Stimulated activated naive CD8-positive, alpha-beta T cell treated with anti-CD3 and anti-CD28 coated beads, Interleukin-15, amount 100 ng/mL, for 72 hours (primary cell): ENCODE measurements at places on chromosomes 6 and 20.

- no peak for DNase-seq
Measured at GRCh38 chr6:130222775-130223174, at the start of gene SAMD3. Gene SAMD3 (minus strand): TSS chr6:130222951. CDS start chr6:130215273, 7,678 bp downstream.

- DNase-seq: no peak
Measured at GRCh38 chr6:8958894-8959511, 523.7 kb upstream of the SLC35B3 start.

GRCh38 chr6:158064725-158065251 lies 83.1 kb downstream of the SYNJ2 start:
- no peak for DNase-seq

- DNase-seq: no peak
Measured at GRCh38 chr6:14120546-14120945, 3.0 kb downstream of the CD83 start.

- DNase-seq: no peak
Measured at GRCh38 chr6:158760618-158761250, 58.4 kb downstream of the EZR start.

DNA sequence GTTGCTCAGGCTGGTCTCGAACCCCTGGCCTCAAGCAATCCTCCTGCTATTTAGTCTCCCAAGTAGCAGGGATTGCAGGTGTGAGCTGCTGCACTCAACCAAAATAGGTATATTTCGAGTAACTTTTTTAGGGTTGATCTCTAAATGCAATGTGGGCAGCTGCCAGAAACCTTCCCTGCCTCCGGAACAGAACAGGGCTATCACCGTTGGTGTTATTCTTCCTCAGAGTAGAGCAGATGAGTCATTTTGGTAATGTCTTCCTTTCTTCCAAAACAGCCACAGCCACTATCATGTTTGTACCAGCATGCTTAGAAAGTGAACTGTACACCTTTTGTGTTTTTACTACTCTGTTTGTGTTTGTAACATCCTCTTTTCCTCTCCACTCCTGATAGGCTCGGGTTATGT lies 44.1 kb downstream of the SNX9 start:
- no peak for DNase-seq

- DNase-seq: no peak
Measured at GRCh38 chr20:22473293-22473692, 111.1 kb downstream of the FOXA2 start.

DNA sequence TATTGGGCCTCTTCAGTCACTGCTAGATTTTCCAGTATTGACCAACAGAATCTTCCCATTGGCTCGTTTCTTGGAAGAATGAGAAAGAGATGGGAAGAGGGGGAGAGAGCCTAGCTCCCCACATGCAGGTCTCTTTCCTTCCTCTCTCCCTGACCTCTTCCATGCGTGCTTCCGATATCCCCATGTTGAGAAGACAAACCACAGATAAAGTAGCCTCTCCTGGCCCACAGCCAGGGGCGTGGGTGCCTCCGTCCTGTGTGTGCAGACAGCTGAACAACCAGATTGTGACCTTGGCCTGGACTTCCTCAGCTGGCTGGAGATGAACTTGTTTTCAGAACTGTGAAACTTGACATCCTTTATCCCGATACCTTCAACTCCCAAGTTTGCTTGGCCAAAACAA lies 71.0 kb downstream of the EDN3 start:
- DNase-seq: no peak

DNA sequence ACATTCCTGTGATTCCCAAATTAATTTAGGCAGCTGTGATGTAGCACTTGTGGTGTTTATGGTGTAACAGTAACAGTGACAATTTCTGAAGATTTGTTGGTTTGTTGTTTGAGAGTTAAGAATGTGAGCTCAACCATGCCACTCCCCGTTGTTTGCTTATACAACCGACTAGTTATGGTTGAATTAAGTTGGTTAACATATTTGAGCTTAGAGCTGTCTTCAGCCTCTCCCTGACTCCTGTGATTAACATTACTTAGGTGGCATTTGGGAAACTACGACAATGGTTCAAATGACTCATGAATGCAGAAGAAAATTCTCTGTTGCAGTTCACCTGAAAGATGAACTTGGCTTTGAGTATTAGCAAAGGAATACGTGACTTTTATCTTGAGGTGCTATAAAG lies 35.9 kb upstream of the PRL start:
- DNase-seq: no peak

DNA sequence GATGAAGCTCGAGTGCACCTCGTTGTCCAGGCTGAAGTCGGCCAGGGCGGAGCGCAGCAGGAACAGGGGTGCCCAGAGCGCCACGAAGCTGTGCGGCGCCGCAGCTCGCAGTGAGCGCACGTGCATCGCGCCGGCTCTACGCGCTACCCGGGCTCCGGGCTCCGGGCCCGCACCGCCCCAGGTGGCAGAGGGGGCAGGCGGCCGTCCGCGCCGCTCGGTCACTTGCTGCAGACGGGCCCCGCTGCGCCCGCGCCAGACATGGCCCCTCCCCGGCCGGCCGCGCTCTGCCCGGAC lies 497 bp downstream of the BMP7 start:
- no peak for DNase-seq

DNA sequence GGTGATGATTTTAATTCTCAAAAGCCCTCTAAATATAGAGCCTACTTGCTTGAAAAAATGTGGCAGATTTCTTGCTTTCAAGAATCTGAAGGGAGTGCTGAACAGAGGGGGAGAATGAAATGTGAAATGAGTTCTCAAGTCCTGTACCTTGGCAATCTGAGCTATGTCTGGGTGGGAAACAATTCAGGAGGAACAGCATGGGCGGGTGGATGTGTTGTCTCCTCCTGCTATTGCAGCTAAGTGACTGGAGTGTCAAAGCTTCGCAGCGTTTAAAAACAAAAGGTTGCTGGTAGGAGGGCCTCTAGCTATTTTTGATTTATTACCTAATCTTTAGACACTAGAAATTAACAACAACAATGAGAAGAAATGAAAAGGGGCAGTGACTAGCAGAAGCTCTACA lies 102.5 kb upstream of the ARG1 start:
- DNase-seq: no peak

DNA sequence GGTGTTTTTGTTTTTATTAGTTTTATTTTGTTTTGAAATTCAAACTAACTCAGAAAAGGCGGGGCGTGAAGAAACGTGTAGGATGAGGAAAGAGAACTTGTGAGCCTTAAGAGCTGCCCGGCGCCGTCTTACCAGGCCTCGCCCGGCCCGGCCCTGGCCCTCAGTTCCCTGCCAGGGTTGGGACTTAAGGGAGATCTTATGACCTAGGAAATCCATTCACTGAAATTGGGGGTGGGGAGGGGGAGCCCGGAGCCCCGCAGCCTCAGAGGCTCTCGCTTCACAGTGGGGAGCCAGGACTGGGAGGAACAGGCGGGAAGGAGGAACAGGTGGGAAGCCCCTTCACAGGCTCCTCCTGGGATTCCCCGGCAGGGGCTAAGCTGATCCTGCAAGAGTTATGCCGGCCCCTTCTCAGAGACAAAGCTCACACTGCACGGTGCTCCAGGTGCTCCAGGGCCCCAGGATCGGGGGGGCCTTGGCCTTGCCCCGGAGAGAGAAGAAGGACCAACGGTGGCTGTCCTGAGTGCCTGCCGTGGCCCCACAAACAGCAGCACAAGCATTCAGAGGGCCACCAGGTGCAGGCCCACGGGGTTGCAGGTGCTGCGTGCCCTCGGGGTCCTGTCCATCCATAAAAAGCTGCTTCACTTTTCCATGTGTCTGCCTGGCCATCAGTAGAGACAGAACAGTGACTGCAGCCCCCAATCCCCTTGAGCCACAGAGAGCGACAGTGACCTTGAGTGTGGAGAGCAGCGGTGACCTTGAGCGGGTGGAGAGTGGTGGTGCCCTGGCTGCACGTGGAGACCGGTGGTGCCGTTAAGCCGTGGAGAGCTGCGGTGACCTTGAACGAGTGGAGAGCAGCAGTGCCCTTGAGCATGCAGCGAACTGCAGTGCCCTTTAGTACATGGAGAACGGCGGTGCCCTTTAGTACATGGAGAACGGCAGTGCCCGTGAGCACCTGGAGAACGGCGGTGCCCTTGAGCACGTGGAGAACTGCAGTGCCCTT lies 152.7 kb downstream of the DLL1 start:
- DNase-seq: no peak

GRCh38 chr6:14818422-14818884 lies 427.4 kb upstream of the JARID2 start:
- no peak for DNase-seq

GRCh38 chr6:134550604-134551003 lies 232.7 kb upstream of the SGK1 start:
- DNase-seq: no peak

DNA sequence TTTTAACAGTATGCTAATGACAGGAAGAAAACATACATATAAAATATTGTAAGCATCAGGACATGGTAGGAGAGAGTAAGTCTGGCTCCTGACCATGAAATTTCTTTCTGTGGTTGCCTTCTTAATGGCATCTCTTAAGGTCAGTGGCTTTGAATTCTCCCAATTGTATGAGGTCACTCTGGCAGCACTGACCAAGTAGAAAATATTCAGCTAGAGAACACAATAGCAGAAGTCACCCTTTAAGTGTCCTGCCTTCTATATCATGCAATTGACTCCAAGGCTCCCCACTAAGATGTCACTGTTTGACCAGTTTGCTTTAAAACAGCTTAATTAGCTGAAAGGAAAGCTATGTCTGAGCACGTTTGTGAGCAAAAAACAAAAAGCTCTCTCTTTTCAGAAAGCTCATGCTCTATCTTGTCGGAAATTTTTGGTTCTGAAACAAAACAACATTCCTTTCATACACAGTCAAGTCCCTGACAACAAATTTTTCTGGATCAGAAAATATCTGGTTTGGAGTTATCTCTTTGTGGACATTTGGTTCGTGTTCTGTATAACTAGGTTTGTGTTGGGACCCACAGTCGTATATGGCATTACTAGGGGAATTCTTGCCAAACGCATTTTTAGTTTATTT lies 120.9 kb upstream of the IFNGR1 start:
- no peak for DNase-seq

DNA sequence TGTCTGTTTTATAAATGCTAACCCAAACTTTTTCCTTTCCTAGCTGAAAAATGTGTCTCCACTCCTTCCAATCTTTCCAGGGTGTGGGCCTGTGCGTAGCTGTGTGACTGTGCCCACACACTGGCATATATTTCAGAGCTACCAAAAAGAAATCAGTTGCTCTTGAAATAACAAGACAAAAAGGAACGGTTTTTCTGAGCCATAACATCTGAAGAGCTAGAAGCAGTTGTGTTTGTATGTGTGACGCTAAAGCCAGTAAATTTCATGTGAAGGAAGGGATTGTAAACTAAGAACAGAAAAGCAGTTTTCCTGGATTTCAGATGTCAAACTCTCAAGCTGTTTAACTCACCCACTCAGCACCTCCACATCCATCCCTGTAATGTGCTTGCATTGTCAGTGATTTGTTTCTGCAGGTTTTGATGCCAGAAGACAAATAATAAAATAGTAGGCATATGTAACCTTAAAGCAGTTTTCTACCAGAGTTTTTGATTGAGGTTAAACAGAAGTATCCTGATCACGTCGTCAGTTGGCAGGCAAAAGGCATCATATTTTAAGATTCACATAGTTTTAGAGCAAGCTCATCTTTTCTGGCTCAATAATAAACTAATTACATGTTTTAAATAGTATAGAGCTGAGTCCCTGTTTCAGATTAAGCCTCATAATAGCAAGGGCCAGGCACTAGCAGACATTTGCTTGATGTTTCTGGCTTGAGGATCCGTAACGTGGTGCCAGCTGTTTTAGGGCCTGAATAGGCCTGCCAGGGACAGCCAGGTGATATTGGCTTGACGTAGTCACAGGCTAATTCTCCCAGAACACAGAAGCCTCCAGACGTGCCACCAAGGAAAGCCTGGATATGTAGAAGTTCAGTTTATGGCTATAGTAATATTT lies 90.9 kb downstream of the FOXO3 start:
- no peak for DNase-seq

DNA sequence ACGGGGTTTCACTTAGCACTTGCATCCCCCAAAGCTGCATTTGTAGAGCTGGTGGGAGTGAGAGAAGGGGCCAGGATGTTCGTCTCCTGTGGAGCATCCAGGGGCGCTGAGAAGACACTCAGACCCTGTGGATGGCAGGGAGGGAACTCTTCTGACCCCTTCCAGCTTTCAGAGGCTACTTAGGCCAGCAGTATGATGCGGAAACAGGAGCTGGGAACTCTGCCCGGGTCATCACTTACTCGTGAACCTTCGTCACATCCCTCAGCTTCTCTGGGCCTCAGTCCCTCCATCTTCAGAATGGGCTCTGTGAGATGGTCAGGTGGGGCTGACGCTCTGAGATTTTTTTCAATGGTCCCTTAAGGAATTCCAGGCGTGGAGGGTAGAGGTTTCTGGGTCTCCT lies 228.5 kb downstream of the TAF4 start:
- DNase-seq: no peak

- no peak for DNase-seq
Measured at GRCh38 chr6:43786664-43787329, 16.8 kb downstream of the VEGFA start.

GRCh38 chr20:35742741-35743523 lies 872 bp upstream of the RBM39 start:
- no peak for DNase-seq

DNA sequence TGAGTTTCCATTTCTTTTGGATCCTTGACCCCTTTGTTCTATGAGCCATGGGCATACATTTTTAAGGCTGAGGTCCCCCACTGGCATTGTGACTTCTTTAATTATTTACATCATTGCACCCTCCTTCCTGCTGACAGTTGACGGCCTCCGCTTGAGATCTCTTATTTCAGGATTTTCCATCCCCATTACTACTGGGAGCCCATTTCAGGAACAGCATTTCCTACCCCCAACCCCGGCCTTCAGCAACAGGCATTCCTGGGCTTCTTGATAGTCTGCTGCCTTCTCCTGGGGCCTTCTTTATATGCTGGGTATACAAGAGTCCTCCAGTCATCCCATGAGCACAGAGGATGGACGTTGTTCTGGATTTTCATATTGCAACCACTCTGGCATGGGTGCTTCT lies 3.8 kb downstream of the ULBP1 start:
- no peak for DNase-seq

DNA sequence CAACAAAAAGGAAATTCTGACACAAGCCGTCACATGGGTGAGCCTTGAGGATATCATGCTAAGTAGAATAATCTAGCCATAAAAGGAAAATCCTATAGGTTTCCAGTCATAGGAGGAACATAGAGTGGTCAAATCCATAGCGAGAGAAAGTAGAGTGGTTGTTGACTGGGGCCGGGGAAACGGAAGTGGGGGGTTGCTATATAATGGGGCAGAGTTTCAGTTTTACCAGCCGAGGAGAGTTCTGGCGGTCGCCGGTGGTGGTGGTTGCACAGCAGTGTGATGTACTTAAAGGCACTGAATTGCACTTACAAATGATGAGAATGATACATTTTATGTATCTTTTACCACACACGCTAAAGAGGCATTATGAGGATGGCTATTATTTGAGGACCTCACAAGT lies 4.9 kb downstream of the GPR31 start:
- no peak for DNase-seq

DNA sequence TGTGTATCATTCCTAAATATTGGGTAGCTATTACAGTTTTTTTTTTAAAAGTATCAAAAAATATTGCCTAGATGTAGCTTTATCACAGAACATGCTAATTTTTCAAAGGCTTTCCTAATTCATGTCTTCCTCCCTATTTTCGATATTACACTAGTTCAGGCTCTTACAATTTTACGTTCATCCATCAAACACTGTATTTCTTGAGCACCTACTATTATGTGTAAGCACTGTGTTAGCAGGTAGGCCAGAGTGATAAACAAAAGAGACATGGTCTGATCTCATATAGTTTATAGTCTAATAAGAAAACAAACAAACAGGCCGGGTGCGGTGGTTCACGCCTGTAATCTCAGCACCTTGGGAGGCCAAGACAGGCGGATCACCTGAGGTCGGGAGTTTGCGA lies 69.5 kb downstream of the FAM217A start:
- DNase-seq: no peak
